ENCODE measurements at places on chromosomes 16 and 17.
A peak's percentile ranks its signal among the peaks of the same experiment; 100 is the strongest.

DNA sequence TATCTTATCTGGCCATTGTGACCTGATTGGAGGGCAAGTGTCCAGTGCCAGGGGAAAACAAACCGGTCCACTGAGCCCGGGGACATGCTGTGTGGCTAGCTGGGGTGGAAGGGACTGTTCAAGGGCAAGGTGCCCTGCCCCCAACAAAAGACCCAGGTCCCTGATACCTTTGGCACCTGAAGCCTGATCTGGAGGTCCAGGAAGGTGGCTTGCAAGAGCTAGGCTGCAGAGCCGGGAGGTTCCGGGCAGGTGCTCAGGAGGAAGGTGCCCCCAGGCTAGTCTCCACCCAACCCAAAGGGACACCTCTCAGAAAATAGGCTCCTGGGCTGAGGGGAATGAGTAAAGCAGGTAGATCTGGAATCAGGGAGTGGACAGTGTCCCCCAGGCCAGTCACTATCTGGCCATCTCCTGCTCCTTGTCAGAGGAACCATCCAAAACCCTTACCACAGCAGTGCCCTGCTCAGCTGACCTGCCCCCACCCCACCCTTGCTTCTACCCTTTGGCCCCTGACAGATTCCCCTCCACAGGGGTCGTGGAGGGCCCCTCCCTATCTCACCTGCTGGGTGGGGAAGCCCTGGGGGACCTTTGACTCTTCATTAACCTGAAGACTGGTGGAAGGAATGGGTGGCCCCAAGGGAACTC, 6.2 kb downstream of the NAT9 start:
- no peak for DNase-seq

- no peak for DNase-seq
These were observed 80.1 kb upstream of the TRAP1 start for GRCh38 chr16:3797473-3797872.

DNA sequence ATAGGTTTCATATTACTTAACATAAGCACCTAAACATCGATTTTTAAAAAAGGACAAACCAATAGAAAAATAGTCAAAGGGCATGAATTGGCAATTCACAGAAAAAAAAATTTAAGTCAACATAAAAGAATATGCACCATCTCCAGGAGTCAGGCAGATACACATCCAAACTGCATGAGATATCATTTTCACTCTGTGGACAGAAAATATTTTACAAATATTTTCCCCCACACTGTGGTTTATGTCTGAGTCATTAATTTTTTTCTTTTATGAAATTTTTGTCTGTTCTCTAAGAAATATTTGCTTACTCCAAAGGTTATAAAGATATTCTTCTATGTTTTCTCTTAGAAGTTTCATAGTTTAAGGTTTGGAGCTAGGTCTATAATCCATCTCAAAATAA, 74.4 kb upstream of the DNAH17 start:
- DNase-seq: no peak

DNA sequence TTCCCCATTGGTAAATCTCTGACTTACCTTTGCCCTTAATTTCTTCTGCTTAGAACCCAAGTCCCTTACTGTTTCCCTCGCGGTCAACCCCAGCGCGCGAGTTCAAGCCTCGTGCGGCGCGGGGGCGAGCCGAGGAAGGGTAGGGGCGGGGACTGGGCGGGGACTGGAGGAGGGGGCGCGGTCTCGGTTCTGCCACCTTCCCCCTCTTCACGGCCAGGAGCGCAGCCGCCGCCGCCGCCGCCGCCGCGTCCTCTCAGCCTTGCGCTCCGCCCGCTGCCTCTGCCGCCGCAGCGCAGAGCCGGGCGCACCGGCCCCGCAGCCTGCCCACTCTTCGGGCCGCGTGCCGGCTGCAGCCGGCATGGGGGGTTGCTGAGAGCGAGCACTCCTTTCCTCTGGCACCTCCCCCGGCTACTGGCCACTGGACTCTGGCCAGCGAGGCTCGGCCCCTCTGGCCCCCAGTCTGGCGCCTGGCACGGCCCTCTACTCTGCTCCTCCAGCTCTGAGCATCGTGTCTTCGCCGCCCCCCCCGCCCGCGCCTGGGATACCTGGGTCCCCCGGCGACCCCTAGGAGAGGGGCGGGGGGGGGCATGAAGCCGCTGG, at the start of gene RAPGEFL1:
Gene RAPGEFL1 (plus strand): TSS at position 196 of the 600 bp plus-strand sequence. CDS start 392 bp downstream, at position 588.
- DNase-seq: peak; percentile 84

- DNase-seq: no peak
These were observed 224.7 kb upstream of the ASIC2 start for GRCh38 chr17:33517746-33518145.

GRCh38 chr17:31321966-31322365, 544 bp upstream of the EVI2A start:
- no peak for DNase-seq

DNA sequence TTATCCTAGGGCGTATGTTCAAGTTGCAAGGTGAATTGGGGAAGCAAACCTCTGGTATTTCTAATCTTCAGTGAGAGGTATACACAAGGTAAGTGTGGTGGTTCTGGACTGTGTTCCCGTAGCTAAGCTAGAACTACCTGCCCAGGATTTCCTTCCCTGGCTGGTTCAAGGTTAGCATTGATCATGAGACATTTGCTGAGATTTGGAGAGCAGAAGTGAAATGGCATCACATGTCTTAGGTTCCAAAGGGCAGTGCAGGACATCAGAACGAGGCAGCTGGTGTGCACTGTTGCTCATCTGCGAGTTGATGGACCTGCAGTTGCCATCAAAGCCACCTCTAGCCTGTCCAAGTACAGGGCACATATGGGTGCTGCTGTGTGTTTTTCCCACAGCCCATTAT, 95.2 kb downstream of the EMP2 start:
- no peak for DNase-seq

DNA sequence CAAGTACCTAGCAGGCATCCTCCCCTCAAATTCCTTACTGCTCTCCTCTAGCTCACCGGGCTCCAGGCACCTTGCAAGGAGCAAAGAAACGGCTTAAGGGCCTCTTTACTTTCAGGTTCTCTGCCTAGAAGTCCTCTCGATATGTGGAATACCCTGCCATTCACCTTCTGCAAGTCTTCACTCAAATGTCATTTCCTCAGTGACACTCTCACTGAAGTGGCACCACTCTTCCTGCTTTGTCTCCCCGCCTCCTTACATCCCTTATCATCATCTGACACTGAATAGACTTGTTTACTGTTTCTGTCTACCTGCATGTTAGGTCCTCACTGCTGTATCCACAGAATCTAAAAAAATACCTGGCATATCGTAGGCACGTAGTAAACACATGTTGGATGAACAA, 947 bp downstream of the SLC7A6OS start:
- no peak for DNase-seq

DNA sequence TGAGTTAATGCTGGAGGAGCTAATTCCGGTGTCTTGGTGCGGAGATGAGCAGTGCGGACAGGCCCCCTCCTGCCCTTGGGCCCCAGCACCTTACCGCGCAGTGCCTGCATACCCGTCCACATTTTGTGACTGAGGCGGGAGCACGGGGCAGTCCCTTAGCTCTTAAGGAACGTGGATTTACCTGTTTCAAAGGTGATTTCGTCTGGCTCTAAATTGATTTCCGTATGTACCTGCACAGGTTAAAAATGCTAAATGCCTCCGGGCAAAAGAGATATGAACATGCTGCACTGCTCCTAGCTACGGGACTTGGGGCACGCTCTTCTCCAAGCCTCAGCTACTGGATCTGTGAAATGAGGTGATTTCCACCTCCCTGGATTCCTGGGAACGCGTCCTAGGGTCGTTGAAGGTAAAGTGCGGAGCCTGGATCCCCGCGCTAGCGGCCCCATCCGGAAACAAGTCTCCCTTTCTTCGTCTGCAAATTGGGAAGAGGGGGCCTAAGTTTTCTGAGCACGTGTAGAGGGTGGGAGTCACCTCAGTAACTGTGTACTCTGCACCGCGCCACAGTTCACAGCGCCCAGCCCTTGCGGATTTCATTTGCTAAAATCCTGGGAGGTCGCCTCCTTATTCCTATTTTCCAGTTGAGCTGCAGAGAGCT, 669 bp upstream of the CRISPLD2 start:
- DNase-seq: no peak

DNA sequence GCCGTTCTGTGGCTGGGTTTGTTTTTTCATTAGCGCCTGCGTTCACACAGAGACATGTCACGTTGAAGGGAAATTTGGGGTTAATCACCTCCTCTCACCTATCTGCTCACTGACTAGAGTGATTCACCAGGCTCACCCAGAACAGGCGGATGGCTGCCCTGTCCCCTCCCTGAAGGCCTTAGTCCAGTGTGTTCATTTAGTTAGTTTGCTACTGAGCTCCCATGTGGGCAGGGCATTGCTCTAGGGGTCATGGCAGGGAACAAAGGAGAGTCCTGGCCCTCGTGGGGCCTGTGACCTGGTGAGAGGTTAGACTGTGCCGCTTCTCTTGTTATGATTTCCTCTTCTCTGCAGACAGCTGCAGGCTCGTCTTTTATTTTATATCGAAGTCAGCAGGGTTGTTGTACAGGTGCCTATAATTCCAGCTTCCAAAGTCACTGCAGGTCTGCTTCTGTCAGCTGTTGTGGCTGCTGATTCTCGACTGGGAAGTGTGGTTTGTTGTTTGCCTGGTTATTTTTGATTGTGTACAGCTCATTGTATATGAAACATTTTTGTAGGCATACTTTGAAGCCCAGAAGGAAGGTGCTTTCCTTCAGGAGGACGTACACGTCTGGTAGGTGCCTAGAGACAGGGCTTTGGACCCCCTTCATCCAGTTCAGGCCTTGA, 73.4 kb upstream of the GSE1 start:
- DNase-seq: no peak

- DNase-seq: no peak
These were observed 108.6 kb downstream of the CCT6B start for GRCh38 chr17:34852614-34853013.

- no peak for DNase-seq
These were observed 401.5 kb downstream of the SLC39A11 start for GRCh38 chr17:72691017-72691416.

DNA sequence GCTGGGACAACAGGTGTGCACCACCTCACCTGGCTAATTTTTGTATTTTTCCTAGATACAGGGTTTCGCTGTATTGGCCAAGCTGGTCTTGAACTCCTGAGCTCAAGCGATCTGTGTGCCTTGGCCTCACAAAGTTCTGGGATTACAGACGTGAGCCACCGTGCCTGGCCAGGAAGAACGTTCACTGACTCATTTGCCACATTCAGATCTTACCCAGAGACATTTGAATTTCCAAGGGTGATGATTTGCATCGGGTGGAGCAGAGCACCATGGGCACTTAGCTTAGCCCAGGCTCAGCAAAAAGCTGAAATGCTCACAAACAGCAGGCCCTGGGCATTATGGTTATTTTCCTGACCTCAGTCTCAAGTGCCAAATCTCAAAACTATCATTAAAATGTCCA, 14.5 kb upstream of the ADORA2B start:
- no peak for DNase-seq

- no peak for DNase-seq
These were observed 19.2 kb downstream of the FAM234A start for GRCh38 chr16:253833-254232.

DNA sequence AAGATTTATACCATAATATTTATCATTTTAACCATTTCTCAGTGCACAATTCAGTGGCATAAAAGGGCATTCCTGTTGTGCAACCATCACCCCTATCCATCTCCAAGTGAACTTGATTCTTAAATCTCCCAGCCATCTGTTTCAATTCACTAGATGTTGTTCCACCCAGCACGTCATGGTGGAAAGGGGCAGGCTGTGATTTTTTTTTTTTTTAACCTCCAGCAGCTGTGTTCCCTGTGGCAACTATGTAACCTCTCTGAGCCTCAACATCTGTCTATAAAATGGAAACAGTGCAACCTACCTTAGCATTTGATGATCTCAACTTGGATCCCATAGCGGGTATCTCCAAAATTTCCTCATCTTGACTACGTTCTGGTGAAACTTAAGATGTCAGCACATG, 604.5 kb downstream of the WWOX start:
- no peak for DNase-seq

DNA sequence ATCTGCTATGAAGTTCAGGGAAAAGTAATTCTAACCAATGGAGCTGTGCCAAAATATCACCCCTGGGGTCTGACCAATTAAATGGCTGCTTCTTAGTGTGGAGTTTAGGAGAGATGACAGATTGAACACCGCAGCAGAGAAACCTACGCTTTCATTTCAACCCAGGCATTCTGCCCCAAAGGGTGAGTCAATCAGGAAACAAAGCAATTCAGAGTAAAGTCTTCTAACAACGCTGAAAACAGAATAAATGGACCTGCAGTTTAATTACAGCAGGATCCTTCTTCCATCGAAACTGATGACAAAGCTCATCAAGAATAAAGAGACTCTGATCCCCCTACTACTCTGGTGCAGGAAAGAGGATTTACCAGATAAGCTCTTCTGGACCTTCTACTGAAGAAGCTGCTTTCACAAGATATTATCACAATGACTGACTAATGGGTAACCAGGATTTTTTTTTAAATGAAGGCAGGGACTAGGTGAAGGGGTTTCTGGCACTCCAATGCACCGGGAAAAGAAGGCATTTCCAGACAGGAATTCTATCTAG, 16.7 kb downstream of the RFFL start:
- no peak for DNase-seq

GRCh38 chr16:79758615-79759346, 158.2 kb upstream of the MAF start:
- DNase-seq: no peak

DNA sequence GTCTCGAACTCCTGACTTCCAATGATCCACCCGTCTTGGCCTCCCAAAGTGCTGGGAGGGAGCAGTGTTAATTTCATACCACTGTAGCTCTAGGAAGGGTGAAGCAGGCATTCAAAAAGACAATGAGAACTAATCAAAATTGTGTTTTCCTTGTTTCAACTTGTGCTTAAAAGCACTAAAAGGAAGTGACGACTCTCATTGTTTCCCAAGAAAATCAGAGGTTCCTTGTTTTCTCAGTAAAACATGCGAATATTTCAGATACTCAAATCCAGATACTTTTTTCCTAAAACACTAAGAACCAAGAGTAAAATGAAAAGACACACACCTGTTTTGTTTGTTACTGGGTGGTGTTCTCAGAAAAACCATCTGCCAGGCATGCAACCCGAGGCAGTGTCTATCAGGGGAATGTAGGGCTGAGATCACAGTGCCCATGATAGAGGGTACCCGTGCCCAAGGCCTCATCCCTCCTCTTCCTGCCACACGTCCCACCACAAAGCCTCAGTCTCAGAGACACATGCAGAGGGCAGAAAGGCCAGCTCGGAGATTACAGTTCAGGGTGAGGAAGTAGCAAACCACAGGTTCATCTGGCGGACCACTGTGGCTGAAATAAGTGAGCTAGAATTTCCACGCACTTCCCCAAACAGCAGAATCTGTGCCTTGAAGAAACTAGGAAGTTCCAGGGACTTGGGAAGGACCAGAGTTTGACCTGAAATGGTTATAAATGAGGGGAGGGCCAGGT, 33.7 kb downstream of the GINS3 start:
- DNase-seq: no peak

GRCh38 chr16:75263291-75263962, 12.0 kb upstream of the BCAR1 start:
- DNase-seq: no peak

DNA sequence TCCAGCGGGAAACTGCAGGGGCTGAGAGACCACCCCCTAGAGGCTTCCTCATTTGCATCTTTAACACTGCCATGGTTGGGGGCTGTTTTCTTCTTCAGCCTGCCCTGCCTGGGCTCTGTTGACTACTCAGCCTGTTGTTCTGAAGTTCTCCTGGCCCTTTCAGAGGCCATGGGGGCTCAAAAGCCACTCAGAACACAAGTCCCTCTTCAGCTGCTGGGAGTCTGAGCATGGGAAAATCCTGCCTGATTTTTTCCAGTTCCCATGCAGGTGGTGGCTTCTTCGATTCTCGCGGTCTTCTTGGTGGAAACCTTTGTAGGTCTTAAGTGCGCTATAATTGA, 36.3 kb downstream of the PLCG2 start:
- DNase-seq: no peak
